ENCODE measurements at places on chromosomes 6 and 20.

DNA sequence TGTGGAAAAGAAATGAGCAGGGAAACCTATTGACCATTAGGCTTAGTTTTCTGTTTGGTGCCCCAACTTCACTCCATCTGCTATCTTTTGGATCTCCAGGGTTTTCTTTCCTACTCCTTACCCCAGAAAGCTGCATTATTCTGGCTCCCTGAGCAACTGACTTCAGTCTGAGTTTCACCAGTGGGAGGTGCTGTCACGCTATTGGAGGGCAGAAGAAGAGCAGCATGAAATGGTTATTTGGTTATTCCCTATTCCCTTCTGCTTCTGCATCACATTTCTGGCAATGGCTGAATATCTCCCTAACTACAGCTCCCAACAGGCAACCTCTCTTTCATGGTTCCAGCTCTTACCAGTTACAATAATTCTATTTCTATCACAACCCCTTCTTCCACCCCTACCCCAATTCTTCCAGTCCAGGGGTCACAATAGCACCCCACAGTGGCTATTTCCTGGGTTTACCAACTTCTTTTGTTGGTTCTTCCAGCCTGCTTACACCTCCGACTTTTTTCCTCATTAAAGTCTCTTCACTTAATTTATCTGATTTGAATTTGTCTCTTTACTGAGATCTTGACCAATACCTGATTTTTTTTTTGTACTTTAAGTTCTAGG lies 311.5 kb downstream of the PLCB1 start:
- H3K27ac ChIP-seq = no peak overlapping the region
- H3K4me1 ChIP-seq = no peaks in the 10 kb centered on the region
- no peak overlapping the region for H3K4me3 ChIP-seq
- no peak for DNase-seq
- H3K27me3 ChIP-seq = no peaks in the 10 kb centered on the region

- no peaks in the 10 kb centered on the region for H3K36me3 ChIP-seq
- H3K4me1 ChIP-seq = no peaks in the 10 kb centered on the region
- no peak overlapping the region for H3K4me3 ChIP-seq
Observed at GRCh38 chr6:104014163-104014959, 845.4 kb downstream of the HACE1 start.

- H3K36me3 ChIP-seq = no peaks in the 10 kb centered on the region
- H3K4me1 ChIP-seq = peaks cover 24% of the 10 kb centered on the region
- H3K27ac ChIP-seq = peak overlapping the region; percentile 87
- no peaks in the 10 kb centered on the region for H3K27me3 ChIP-seq
- no peak for DNase-seq
- H3K4me3 ChIP-seq = peak overlapping the region; percentile 18
Observed at GRCh38 chr6:25192590-25193459, 86.3 kb upstream of the CARMIL1 start.

DNA sequence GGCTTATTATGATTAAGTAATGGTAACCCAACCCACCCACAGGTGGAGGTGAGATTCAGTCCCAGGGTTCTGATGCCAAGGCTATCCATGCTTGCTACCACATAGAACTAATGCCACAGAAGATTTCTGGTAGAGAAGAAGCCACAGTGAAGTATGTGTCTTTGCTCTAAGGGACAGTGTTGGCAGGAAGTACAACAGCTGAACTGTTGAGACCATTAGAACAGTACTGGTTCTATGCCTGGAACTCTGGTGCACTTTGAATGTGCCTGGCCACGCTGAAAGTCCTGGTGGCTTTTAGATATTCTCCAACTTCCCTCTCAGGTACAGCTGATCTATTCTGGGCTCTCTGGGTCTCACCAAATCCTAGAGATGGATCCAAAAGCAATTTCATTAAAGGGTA lies 7.8 kb downstream of the STX7 start:
- H3K4me1 ChIP-seq = peaks cover 19% of the 10 kb centered on the region
- DNase-seq = no peak
- no peak overlapping the region for H3K4me3 ChIP-seq
- no peaks in the 10 kb centered on the region for H3K27me3 ChIP-seq
- peaks cover 18% of the 10 kb centered on the region for H3K36me3 ChIP-seq

- DNase-seq = no peak
- no peak overlapping the region for H3K4me3 ChIP-seq
- no peaks in the 10 kb centered on the region for H3K27me3 ChIP-seq
- H3K27ac ChIP-seq = no peak overlapping the region
- peaks cover 6% of the 10 kb centered on the region for H3K4me1 ChIP-seq
Observed at GRCh38 chr6:4806791-4807190, 30.6 kb downstream of the CDYL start.

Measured in ascending aorta (tissue), 2 donors.